Omental fat pad (tissue), 4 donors: ENCODE measurements at places on chromosomes 6 and 20. TPM values are rescaled to one million over a fixed set of nuclear protein-coding genes. Genes with fewer than 3 reads are reported as not detected.

GRCh38 chr20:2729791-2730190 lies 37.2 kb downstream of the EBF4 start:
- DNase-seq: no peak

NR2E1 gene
- total RNA-seq: not detected

- DNase-seq: no peak
Observed at GRCh38 chr20:58677079-58677604, 15.5 kb upstream of the NPEPL1 start.

HFE gene
- total RNA-seq: 9.9 TPM

KCNK15 gene
- total RNA-seq: 9.1 TPM

DNA sequence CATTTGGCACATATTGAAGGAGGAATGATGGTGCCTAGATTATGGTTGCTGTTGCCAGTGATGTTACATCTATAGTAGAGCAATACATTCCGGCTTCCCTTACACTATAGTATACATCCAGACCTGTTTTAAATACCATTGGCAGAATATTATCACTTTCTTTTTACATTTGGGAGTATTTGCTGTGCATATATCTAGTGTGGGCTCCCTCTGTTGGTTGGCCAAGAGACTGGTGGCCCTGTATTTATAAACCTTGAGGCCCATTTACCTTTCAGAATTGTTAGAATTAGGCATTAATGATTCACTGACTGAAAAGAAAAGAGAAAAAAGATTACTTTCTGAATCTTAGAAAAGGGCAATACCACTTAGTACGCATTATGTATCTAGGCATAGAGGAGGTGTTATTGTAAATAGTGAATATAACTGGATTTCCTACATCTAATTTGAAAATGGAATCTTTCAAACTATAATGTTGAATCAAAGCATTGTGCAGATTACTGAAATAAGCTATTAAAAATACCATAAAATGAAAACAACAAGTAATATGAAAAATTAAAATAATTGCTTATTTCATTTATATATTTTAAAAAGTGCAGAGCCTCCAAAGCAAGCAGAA lies 628.8 kb upstream of the MAN1A1 start:
- DNase-seq: no peak

MYLK4 gene
- total RNA-seq: 0.79 TPM
